NCI-H2081 (cell line): ENCODE measurements at places on chromosomes 11 and 22.

DNA sequence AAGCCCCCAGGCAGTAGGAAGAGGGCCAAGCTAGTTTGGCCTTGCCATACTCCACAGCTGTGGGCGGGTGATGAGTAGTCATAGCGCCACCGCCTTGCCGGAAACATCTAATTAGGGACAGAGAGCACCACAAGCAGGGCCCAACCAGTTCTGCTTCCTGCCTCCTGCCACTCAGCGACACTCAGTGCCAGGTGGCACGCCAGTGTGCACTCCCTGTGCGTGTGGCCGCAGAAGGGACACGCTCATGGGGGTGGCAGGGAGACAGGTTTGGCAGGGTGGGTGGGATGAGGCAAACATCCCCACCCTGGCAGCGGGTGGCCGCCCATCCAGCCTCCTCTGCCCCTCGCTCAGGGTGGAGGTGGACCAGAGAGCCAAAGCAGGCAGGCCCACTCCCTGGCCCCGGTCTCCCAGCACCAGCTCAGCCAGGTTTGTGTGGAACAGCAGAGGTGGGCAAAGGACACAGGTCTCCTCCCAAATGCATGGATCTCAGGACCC lies 4.9 kb downstream of the OVOL1 start:
- peak; percentile 77 for DNase-seq

DNA sequence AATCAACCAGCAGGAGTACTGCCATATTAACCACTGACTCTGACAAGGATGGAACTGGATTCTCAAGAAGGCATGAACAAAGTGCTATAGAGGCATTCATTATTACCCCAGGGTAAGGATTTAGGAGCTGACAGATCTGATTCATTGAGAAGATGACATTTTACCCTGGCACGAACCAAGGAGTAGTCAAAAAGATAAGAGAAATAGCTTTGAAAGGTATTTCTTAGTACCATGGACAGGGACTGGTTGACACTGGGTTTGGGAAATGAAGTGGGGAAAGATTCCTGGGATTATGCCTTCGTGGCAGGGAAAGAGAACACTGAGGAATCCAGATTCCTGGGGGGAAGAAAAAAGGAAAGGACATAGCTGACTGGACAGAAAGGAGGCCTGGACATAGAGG lies 5.1 kb upstream of the SAAL1 start:
- DNase-seq: no peak

DNA sequence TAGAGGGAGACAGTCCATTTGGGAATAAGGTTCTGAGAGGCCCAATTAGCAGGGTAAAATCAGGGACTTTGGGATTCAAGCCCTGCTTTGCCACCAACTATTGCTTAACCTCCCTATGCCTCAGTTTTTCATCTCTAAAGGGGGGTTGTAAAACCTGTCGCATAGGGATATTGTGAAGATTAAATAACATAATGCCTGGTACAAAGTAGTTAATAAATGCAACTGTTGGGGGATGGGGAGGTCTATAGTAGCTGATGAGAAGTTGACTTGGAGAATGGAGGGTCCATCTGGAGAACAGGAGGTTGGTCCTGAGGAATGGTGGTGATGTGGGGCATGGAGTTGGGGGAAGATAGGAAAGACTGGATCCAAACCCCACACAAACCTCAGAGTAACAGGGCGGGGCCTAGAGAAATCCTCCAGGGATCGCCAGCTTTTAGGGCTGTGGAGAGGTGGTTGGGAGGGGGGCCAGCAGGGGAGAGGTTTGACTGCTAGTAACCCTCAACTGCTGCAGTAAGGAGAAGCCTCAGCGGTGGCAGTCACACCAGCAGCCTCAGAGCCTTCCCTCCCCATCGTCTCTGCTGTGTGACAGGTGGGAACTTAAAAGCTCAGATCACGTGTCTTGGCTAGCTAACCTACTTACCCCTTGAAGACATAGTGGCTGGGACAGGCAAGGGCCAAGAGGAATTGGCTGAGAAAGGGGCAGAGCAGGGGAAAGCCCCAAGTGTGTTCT lies 1.1 kb upstream of the ABCG4 start:
- no peak for DNase-seq

DNA sequence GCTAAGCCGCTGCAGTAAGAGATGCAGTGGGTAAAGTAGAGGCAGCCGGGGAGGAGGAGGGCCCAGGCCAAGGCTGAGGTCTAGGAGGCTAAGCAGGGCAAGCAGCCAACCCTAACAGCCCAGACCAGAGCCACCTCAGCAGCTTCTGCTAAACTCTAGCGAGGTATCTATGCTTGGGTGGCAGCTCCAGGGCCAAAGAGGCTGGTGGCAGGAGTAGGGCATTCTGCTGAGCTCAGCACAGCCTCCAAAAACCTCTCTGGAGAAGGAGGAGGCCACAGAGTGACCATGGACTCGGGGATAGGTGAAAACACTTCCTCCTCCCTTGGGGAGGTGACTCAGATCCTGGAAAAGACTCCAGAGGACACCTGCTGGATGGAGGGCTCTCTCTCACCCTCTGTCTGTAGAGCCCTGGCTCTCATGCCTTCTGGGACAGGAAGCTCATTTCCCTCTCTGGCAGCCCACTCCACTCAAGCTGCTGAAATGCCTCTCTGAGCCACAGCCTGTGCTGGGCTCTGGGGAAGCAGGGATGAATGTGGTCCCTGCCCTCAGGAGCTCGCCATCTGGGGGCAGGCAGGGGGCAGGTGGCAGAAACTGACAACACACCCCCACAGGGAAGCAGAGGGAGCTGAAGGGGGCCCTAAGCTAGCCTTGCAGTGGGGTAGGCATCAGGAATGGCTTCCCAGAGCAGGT lies 16.5 kb upstream of the TPBGL start:
- no peak for DNase-seq

- DNase-seq: no peak
Measured at GRCh38 chr22:24440718-24441405, 13.5 kb downstream of the ADORA2A start.

DNA sequence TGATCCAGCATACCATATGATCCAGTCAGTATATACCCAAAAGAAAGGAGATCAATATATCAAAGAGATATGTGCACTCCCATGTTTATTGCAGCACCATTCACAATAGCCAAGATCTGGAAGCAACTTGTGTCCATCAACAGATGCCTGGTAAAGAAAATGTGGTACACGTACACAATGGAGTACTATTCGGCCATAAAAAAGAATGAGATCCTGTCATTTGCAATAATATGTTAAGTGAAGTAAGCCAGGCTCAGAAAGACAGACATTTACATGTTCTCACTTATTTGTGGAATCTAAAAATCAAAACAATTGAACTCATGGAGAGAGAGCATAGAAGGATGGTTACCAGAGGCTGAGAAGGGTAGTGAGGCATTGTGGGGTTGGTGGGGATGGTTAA lies 27.0 kb downstream of the SNU13 start:
- no peak for DNase-seq

- DNase-seq: no peak
Measured at GRCh38 chr22:42934338-42934737, 77.3 kb upstream of the ARFGAP3 start.

- DNase-seq: no peak
Measured at GRCh38 chr22:41621911-41622179, 750 bp downstream of the XRCC6 start.

GRCh38 chr11:83572581-83573496 lies 286.7 kb upstream of the CCDC90B start:
- no peak for DNase-seq

DNA sequence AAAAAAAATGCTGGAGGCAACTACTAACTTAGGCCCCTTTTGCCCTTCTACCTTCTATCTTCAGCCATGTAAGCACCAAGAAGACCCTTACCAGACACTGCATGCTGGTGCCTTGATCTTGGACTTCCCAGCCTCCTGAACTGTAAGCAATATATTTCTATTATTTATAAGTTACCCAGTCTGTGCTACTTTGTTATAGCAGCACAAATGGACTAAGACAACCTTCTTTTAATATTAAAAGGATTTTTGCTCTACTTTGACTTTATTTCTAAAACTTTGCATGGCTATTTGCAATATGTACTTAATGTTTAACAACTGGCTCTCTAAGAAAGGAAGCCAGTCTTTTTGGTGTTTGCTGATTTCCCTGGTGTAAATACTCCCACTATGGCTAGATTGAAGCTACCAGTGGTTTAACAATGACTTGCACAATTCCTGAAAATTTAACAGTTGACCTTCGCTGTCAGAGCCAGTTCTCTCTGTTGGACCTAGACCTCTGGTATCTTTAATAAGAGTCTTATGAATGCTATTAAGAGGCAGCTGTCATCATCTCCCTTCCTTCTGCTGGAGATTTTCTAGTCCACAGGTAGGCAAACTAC lies 25.2 kb downstream of the OR6Q1 start:
- DNase-seq: no peak

- DNase-seq: peak; percentile 34
Measured at GRCh38 chr11:133832991-133833897, 12.1 kb downstream of the SPATA19 start.
